ENCODE measurements at places on chromosomes 16 and 17. TPM values are rescaled to one million over a fixed set of nuclear protein-coding genes. Genes with fewer than 3 reads are reported as not detected.
A peak's percentile ranks its signal among the peaks of the same experiment; 100 is the strongest.

The EVI2B gene
- total RNA-seq, result 10.6 TPM

The CHMP6 gene
- total RNA-seq, result 35.7 TPM

The KRTAP4-1 gene
- total RNA-seq, result not detected

The SOX9 gene
- 38.0 TPM for total RNA-seq

The DNAAF8 gene
- total RNA-seq, result not detected

The MILR1 gene
- 3.3 TPM for total RNA-seq

The SMIM5 gene
- total RNA-seq, result 97.1 TPM

The DNAI2 gene
- total RNA-seq, result not detected

The CRYM gene
- not detected for total RNA-seq

The TLCD3B gene
- total RNA-seq, result not detected

DNA sequence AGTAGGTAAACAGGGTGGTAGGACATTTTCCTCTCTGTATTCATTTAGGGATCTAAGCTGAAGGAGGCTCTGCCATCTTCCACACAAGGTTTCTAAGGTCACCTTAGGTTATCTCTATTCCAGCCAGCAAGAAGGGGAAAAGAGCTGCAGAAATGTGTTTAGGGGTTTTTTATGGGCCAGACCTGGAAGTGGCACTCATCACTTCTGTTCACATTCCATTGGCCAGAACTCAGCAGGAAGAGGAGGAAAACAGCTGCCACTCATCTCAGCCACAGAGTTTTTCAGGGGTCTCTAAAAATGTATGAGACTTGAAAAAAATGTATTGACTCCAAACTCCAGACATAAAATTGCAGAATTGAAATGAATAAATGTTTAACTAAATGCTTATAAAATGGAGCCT is 65.8 kb downstream of the FTO start:
- DNase-seq, result no peak

- DNase-seq, result no peak
These were observed 4.9 kb downstream of the POLG2 start for GRCh38 chr17:64491994-64492393.

GRCh38 chr17:340074-340473 is 12.5 kb downstream of the RPH3AL start:
- no peak for DNase-seq

- no peak for DNase-seq
These were observed 2.4 kb downstream of the RAP1GAP2 start for GRCh38 chr17:2798678-2799077.

GRCh38 chr17:74528491-74529199 is 2.6 kb downstream of the CD300LB start:
- no peak for DNase-seq

- DNase-seq, result no peak
These were observed 16.5 kb upstream of the ADGRG3 start for GRCh38 chr16:57651344-57652333.

- DNase-seq, result no peak
These were observed 6.6 kb upstream of the EFCAB13 start for GRCh38 chr17:47317119-47317518.

GRCh38 chr17:76612977-76613851 is 27.6 kb upstream of the ST6GALNAC2 start:
- DNase-seq, result no peak

- DNase-seq, result no peak
These were observed 12.3 kb downstream of the ADORA2B start for GRCh38 chr17:15957206-15957605.

DNA sequence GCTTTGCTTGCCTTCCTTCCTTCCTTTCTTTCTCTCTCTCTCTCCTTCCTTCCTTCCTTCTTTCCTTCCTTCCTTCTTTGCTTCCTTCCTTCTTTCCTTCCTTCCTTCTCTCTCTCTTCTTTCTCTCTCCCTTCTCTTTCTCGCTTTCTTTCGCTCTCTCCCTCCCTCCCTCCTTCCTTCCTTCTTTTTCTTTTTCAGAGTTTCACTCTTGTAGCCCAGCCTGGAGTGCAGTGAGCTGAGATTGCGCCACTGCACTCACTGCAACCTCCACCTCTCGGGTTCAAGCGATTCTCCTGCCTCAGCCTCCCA is 17.9 kb downstream of the FOXJ1 start:
- no peak for DNase-seq

DNA sequence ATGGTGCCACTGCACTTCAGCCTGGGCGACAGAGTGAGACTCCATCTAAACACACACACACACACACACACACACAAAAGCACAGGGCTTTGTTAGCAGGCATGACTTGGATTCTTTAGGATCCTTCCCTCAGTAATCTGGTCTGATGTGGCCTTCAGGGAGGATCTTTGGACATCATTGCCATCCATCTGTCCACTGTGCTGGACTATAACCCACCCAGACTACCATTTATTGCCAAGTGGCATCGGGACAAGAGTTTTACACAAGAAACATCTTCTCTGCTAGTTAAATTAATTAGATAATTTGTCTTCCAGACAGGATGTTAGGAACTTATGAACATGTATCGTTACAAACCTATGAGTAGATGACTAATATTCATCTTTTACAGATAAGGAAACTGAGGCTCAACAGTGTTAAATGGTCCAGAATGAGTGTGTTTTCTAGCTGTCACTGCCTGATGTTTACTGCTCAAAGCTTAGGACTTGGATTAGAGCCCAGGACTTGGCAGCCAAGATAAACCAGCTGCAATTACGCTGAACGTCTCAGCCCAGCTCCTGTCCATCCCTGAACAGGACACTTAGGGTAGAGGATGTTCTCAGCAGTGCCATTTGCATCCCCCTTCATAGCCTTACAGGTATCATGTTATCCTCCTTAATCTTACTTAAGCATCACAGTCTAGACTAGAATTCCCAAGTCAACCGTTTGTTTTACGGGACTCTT is 285.8 kb downstream of the WWOX start:
- DNase-seq, result no peak

- no peak for DNase-seq
These were observed 174.4 kb upstream of the HS3ST3A1 start for GRCh38 chr17:13776027-13776551.

- DNase-seq, result no peak
These were observed 46.5 kb upstream of the CDRT4 start for GRCh38 chr17:15513856-15514459.

- DNase-seq, result peak; percentile 84
These were observed 997 bp downstream of the ACADVL start for GRCh38 chr17:7220593-7221277.

GRCh38 chr17:31582151-31582907 is 190.9 kb downstream of the RAB11FIP4 start:
- no peak for DNase-seq

DNA sequence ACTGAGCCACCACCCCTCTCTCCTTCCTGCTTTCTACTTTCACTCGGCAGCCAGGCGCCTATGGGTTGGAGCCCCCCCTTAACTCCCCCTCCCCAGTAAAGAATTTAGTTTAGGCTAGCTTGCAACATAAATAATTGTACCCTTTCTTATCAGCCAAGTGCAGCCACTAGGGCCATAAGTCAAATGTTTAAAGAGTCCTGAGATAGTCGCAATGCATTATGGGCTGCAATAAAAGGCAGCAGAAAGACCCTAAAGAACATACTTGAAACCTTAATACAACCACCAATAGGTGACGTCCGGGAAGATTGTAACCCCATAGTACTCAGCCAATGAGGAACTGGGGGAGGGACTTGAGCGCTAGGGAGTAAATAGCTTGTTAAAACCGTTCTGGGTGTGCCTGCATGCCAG is 40.5 kb downstream of the C16orf82 start:
- no peak for DNase-seq

- no peak for DNase-seq
These were observed 27.4 kb upstream of the AQP8 start for GRCh38 chr16:25189305-25189704.

GRCh38 chr17:31373150-31374093 is 18.1 kb upstream of the RAB11FIP4 start:
- no peak for DNase-seq

- DNase-seq, result no peak
These were observed 62.6 kb downstream of the PRKCA start for GRCh38 chr17:66364990-66365490.

DNA sequence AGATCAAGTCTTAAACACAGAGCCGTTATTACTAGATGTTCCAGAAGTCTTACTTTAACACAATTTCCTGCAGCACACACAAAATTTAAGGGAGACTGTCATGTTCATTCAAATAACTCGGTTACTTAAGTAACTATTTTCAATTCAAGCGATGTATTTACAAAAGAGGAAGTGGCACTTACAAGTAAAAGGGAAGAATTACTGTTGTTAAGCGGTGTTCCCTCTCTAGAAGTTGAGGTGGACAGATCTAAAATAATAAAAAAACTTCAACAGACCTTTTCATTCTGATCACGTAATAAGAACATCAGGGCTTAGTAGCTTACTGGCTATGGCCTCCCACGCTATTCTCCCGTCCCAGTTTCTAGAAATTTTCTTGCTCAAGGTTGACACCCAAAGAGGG is 26.2 kb upstream of the TXNDC11 start:
- DNase-seq, result no peak

DNA sequence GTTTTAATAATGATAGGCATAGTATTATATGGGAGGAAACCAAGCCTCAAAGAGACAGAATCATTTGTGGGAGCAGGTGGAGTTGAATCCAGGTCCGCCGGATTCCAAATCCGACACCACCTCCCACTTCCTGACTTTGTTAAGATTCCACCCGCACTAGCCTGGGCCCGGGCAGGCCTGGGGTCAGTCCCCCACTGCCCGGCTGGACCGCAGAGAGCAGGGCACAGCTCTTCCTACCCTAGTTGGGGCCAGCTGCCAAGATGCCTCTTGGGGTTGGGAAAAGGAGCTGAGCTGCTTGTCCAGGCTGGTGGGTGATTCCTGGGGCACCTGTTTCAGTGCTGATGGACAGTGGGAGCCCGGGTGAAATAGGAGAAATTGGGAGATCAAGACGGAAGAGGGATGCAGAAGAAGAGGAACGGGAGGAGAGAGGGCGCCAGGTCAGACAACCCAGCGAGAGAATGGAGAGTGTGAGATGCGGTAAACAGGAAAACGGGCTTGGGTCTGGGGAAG is 53.9 kb downstream of the OR1D5 start:
- DNase-seq, result no peak

DNA sequence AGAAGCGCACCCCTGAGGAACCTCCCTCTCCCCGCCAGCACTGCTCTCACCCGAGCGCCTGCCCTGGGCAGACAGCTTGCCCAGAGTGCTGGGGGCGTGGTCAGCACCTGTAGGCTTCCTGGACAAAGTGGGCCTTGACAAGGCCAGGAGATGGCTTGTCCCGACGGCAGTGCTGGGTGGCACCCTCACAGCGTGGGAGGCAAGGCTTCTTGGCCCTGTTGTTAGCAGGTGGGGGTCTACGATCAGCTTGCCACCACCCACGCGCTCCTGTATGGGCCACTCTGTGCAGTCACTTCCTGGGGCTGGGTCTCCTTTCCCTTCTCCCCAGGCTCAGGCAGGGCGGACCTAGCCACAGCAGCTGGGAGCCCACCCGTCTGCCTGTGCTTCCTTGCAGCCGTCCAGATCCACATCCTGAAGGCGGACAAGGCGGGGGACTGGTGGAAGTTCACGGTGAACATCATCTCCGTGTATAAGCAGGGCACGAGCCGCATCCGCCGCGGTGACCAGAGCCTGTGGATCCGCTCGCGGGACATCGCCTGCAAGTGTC is 218.0 kb downstream of the NTN1 start:
- peak; percentile 56 for DNase-seq

GRCh38 chr17:36494674-36495073 is 8.2 kb downstream of the ZNHIT3 start:
- DNase-seq, result no peak

DNA sequence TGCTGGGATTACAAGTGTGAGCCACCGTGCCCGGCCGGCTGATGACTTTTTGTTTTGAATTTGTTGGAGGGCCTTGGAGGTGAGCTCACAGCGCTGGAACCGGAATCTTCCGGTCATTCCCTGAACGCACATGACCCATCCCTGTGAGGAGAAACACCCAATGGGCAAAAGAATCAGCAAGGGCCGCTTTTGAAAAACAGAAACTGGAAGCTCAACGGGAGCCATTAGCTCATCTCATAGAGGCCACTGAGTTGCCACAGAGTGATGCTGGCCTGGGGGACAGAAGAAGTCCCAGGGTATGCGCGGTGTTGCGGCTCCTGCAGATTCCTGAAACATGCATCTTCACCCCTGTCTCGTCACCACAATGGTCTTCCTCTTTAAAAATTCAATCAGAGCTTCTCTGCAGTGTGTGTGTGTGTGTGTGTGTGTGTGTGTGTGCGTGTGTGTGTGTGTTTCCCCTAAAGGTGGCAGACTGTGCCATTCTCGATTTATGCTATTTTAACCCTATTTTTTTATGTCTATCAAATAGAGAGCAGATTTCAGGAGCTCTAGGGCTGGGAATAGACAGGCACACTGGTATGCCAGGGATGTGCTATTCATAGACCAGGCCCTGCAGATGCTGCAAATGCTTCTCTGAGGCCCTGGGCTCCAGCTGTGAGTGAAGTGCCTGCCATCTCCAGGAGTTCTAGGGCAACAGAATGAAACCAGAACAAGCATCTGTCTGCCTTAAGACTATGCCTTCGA is 68.3 kb downstream of the MARCHF10 start:
- DNase-seq, result no peak

- DNase-seq, result no peak
These were observed 65.7 kb upstream of the KSR1 start for GRCh38 chr17:27390540-27390939.

DNA sequence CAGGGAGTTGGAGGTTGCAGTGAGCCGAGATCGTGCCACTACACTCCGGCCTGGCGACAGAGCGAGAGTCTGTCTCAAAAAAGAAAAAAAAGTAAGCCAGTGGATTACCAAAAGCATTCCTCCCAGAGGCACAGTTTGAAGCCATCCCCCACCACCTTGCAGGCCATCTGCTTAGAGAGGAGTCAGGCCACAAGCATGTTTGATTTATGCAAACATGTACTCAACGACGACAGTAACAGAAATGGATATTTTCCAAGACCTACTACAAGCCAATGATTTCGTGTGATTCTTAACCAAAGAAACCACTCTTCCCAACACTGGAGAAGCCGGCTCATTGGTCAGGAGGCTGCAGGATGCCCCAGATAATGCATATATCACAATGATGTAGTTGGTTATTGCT is 34.8 kb downstream of the MYH13 start:
- no peak for DNase-seq

DNA sequence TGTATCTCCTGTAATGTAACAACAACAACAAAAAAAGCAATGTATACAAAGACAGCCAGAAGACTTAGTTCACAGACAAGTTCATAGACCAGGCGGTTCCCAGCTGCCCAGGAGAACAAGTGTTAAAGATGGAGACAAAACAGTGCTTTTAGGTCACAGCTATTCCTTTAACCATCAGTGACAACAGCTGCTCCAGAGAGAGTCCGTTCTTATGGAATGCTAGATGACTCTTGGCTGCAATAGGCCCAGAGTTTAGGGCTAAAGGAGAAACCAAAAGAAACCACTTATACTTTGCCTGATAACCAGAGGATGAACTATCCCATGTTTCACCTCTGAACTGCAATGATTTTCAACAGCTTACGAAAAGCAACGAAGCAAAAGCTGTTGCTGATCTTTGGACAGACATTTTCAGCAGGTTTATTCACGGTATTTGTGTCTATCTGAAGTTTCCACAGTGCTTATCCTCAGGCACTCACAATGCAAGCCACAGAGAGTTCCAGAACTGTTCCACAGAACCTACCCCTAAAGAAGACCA is 6.0 kb downstream of the ZCCHC14 start:
- no peak for DNase-seq

- no peak for DNase-seq
These were observed 2.9 kb upstream of the YPEL2 start for GRCh38 chr17:59328601-59329000.

GRCh38 chr17:2394775-2395201 is 6.1 kb downstream of the MNT start:
- DNase-seq, result no peak
